ENCODE measurements at places on chromosomes 16 and 17.

GRCh38 chr16:11408216-11408615 is 63.0 kb downstream of the RMI2 start:
- DNase-seq: no peak

- no peak for DNase-seq
These were observed 8.2 kb upstream of the C16orf74 start for GRCh38 chr16:85759136-85759535.

DNA sequence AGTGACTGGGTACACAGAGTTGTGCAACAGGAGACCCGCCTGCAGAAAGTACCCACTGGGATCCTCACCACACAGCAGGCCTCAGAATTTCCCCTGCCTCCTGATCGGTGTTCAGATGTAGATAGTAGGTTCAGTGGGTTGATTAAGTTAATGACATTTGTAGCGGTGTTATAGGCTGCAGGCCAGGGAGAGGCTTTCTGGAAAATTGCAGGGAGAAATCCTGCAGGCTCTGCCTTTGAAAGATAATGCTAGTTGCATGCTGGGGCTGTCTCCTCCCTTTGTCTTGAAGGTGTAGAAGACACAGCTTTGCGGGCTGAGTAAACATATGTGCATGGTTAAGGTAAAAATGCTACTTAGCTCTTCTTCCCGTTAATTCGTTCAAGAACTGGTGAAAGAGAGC is 406.3 kb upstream of the RBFOX1 start:
- DNase-seq: no peak

DNA sequence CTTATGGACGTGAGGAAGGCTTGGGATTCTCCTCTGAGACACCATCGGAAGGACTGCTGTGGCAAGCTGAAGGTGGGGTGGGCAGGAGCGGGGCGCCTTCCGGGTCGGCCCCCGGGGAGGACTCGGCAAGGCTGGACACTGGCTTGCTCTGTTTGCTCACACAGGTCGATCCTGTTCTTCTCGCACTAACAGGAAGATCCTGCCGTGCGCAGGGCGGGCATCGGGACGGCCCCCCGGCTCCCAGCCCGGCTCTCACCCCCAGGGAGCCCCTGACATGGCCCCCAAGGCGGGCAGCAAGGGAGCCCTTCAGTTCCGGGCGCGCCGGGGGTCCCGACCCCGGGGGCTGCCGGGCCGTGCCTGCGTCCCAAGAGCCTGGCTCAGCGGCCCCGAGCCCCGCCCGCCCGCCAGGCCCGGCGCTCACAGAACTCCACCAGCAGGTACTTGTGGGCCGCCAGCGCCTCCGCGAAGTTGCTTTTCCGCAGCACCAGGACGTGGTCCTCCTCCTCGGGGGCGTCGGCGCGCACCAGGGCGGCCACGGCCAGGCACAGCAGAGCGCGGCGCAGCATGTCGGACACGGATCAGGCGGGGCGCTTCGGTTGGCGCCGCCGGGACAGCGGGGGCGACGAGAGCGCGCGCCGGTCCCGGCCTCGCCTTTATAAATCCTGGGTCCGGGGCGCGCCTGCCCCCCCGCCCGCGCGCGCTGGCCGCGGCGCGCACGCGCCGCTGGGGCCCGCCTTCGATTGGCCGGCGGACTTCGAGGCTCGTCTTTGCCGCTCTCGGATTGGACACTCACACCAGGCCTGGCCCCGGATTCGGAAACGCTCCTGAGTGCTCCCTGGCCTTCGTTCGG is at the start of gene P4HB:
P4HB (minus strand) TSS at position 630 of the 850 bp plus-strand sequence; CDS start at position 566, 64 bp downstream.
- no peak for DNase-seq

GRCh38 chr17:76867578-76868175 is 527 bp upstream of the MGAT5B start:
- DNase-seq: no peak

- no peak for DNase-seq
These were observed 143.1 kb upstream of the CACNG5 start for GRCh38 chr17:66691644-66692420.

GRCh38 chr17:65055280-65055707 is 1.2 kb downstream of the GNA13 start:
- DNase-seq: no peak

DNA sequence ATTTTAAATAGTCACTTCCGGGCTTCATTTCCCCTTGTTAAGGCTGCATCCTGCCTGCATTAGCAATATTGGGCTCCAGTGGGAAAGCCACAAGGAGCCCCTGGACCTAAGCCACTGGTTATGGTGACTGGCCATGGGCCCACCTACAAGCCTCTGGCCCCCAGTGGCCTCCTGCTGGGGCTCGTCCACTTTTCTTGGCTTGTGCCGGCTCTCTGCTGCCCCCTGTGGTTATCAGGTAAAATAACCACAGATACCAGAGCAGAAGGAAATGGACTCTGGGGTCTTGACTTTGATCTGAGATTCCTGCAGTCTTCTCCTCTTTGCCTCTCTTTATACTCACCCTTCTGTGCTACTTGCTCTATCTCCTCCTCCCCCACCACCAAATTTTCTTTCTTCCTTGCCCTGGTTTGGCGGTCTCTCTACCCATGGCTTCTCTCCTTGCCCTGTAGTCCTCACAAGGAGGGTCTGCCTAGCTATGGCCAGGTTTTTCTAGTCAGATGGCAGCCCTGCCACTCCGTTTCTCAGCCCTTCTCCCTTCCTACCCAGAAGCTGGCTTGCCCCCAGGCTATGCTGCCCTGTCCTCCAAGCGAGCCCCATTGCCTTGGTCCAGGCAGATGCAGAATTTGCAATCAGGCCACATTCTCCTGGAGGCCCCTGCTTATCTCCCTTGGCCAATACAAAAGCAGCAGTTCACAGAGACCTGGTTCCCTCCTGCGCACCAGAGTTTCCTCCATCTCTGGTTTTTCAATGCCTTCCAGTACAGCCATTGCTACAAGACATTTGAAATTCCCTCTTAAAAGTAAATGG is 82.9 kb upstream of the RCVRN start:
- peak; percentile 25 for DNase-seq

DNA sequence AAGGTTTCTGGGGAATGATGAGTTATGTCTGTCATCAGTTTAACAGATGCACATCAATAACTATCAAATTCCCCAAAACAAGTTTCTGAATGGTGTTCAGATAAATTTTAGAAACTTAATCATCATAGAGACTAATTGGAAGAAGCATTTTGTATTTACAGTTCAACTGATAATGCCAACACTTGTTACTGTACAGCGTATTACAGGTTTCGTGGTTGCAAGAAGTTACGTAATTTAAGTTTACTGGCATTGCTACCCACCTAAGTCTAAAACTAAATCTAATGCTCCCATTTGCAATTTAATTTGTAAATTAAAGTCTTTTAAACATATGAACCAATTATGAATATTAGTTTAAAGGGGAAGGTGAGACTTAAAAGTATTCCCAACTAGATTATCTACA is 3.0 kb downstream of the SRSF1 start:
- DNase-seq: no peak

- DNase-seq: no peak
These were observed 1.2 kb downstream of the ARHGAP17 start for GRCh38 chr16:25013751-25014499.

- DNase-seq: no peak
These were observed 19.7 kb downstream of the FOXL1 start for GRCh38 chr16:86597880-86598606.

- DNase-seq: no peak
These were observed 605.0 kb downstream of the WWOX start for GRCh38 chr16:78704416-78704815.

- DNase-seq: no peak
These were observed at the start of gene CD300A for GRCh38 chr17:74466111-74466827. Gene CD300A, plus strand, starts transcription at chr17:74466634. Its CDS starts 70 bp downstream, at chr17:74466704.
